A549 (cell line): ENCODE measurements at places on chromosomes 2 and 18.

DNA sequence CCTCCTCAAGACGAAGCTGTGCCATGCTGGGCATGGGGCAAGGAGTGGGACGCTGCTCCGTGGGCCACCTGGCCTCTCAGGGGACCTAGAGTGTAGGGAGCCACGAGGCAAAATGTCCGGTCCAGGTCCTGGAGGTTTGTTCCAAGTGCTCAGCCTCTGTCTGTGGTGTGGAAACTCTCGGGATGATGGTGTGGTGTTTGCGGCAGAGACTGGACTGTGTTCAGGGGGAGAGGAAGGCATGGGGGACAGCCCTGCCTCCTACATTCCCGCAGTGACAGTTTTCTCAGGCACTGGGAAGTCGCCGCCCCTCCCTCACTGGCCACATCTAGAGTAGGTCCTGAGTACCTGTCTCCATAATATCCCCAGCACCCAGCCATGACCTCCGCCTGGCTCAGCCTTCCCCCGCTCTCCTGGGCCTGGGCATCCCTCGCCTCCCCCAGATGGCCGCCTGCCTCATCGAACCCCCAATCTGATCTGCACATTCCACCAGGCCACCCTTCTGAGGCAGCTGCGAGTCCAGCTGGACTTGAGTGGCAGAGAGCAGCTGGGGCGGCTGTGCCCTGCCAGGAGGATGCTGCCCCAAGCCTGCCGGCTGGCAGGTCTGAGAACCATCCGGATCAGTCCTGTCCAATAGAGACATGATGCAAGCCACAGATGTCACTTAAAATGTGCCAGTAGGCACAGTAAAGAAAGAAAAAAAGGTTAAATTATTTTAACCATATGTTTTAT lies 6.2 kb downstream of the KCNIP3 start:
- DNase-seq = no peak

- DNase-seq = peak; percentile 68
Measured at GRCh38 chr2:216666461-216667233, 28.7 kb downstream of the IGFBP5 start.

GRCh38 chr2:157722580-157723234 lies 94.0 kb upstream of the ACVR1C start:
- no peak for DNase-seq

DNA sequence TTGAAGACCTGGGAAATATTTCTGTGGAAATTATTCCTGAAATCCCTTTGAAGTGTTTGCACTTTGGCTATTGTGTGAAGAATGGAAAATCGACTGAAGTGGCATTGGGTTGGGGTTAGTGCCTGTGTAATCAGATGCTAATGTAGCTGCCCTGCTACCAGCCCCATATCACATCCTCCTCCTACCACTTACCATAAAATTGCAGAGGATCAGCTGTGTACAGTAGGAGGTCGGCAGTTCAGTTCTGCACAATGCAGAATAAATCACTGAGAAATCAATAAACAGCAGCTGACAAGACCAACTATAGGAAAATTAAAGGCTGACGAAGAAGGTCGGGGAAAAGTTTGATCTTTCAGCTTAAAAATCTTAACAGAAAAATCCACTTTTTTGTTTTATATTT lies 440.9 kb downstream of the PTPRM start:
- DNase-seq = no peak

DNA sequence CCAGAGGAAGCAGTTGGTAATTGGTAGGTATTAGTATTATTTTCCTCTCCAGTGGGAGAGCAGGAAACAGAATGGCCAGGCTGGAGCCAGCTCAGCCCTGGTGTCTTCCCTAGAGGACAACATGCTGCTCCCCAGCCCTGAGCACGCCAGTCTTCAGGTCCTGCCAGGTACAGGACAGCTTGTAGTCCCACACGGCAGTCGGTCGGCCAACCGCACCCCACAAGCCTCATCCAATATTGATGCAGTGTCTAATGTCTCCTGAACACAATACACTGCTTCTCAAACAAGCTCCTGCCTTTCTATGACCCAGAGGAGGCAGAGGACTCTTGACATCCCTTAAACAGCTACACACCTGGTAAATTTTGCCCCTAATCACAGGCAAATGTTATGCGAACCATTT lies 71.0 kb upstream of the PPP1CB start:
- no peak for DNase-seq

DNA sequence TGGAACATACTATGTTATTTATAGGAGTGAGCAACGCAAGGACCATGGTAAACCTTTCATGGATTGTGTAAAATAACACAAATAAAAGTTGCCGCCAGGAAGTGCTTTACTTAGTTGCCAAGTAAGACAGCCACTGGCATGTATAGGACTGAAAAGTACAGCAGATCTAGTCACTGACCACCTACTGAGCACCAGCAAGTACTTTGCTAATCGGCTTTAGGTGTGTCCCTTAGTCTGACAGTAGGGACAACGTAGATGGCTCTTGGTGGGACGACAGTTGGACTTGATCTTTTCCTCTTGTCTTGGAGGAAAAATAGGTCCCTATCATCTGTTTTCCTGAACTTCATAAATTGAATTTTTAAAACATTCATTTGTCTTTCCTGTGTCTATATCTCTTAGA lies 13.6 kb upstream of the CXXC1 start:
- no peak for DNase-seq

DNA sequence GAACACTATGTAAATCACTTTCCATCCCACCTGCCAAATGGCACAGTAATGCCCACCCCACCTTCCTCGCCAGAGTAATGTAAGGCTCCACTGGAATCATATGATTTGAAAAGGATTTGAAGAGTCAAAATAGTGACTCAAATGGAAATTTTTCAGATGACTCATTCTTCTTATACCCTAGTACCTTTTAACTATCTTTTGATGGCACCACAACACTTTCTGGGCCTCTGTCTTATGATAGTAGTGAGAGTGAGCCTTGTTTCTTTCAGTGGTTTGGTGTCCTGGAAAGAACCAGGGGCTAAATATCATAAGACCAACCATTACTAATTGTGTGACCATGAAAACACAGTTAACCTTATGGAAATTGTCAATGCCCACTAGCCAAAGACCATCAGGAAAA lies 235.4 kb upstream of the SLC14A2 start:
- no peak for DNase-seq

DNA sequence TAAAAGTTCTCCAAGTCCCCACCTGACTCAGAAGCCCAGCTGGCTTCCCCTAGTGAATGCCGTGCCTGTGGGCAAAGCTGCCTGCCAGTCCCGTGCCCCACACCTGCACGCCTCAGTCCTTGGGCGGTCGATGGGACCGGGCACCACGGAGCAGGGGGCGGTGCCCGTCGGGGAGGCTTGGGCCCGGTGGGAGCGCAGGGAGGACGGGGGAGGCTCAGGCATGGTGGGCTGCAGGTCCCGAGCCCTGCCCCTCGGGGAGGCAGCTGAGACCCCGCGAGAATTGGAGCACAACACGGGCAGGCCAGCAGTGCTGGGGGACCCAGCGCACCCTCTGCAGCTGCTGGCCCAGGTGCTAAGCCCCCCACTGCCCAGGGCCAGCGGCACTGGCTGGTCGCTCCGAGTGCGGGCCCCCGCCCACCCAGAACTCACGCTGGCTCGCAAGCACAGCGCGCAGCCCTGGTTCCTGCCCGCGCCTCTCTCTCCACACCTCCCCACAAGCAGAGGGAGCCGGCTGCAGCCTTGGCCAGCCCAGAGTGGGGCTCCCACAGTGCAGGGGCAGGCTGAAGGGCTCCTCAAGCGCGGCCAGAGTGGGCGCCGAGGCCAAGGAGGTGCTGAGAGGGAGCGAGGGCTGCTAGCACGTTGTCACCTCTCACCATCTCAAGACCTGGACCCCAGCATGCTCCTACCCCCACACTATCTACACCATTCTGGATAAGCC lies 215.5 kb downstream of the TNS1 start:
- DNase-seq = no peak

DNA sequence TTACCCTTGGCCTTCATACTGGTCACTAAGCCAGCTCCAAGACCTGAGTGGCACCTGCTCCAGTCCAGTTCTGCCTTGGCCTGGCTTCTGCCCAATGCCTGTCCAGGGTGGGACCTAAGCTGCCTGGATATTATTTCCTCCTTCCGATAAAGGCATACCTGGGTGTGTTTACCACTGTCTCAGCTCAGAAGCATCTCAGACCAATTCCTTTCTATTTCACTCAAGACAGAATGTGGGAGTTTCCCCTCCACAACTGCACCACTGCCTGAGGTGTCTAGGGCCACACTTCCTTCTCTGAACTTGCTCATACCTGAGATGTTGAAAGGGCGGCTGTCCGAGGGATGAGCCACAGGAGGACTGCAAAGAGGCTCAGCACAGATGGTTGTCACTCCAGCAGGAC lies 18.4 kb upstream of the CAB39 start:
- DNase-seq = no peak

GRCh38 chr2:11896386-11896785 lies 150.0 kb downstream of the LPIN1 start:
- DNase-seq = no peak

DNA sequence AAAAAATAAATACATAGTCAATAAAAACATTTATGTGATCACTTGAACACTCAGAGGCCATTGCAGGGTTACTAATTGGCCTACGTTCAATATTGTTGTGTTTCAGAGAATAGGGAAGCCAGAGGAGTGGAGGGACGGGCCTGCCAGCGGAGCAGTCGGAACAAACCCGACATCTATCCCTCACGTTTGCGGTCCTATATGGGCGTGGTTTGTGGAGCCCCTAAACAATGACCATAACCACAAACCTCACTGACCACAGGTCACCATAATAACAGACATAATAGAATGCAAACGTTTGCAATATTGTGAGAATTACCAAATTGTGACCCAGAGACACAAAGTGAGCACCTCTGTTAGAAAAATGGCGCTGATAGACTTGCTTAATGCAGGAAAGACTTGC lies 19.5 kb upstream of the ZNF516 start:
- no peak for DNase-seq

DNA sequence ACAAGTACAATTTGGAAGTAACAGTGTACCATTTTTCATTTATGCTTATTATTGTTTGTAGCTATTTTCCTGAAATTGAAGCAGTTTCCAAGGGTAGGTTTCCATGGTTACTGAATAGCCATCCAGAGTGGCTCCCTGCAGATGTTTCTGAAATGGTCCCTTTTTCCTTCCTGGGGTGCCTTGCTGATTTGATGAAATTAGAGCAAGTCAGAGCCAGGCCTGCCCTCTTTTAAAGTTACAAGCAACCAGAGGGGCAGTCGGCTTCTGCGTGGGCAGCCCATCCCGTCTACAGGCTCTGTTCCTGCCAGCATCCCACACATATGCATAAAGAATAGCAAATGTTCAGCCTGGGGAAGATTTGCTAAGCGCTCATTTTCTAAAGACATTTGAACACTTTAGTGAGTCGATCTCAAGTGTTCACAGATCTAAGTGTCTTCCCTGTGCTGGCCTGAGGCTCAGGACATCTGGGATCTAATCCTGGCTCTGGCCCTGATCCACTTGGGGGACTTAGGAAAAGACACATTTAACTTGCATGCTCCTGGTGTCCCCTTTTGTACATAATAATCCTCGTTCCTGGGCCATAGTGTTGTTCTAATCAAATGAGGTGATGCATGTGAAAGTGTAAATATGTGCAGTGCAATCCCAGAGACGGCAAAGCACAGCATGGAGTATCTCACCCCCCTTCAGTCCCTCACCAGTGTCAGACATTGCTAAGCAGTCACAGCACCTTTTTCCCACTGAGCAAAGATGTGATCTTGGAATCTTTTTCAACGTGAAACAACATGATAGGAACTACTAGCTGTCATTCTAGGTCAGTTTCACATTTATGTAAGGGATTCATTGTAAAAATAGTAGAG lies 92.2 kb downstream of the STPG4 start:
- no peak for DNase-seq

DNA sequence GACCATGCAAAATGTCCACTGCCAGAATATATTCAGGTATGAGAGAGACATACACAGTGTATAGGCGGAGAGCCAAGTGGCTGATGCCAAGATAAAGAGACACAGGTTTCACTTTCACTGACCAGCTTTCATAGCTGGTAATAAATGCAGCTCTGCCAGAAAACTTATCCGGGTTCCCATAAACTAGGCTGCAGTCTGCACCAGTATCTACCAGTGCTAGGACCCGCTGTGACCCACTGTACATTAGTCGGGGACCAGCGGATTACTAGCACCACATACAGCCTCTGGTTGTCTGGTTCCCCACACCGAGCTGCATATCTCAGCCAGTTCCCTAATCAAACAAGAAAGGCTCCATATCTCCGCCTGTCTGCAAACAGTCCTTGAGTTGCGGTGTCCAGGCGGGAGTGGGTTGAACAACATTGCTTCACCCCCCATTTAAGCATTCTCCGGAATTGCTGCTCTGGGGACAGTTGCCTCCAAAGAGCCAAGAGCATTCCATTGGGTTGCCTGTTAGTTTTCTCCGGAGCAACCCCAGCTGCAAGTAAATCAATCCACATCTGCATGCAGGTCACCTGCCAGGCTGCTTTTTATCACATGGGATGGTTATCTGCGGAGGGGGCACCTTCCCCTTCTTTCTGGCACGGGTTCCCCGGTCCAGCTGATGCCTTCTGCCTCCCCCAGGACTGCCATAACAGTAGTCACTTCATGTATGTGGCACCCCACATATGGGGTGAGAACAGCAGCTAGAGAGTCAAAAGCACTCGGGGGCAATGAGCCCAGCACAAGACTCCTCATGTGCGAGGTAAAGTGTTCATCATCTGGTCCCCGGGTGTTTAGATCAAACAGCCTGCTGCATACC lies 18.0 kb upstream of the KLHL23 start:
- DNase-seq = no peak

DNA sequence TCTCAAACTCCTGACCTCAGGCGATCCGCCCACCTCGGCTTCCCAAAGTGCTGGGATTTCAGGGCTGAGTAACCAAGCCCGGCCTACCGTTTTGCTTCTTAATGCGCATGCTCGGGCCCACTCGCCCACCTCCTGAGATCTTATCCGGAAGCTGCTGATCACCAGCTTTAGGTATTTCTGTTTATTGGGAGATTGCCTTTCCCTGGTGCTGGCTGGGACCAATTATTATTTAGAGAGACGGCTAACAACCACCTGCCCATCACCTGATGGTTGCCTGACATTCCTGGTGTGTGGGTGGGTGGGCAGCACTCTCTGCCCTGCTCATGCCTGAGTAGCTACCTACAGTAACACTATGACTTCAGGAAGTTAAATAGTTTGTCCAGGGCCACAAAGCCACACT lies 56.3 kb upstream of the ZNF532 start:
- DNase-seq = no peak

DNA sequence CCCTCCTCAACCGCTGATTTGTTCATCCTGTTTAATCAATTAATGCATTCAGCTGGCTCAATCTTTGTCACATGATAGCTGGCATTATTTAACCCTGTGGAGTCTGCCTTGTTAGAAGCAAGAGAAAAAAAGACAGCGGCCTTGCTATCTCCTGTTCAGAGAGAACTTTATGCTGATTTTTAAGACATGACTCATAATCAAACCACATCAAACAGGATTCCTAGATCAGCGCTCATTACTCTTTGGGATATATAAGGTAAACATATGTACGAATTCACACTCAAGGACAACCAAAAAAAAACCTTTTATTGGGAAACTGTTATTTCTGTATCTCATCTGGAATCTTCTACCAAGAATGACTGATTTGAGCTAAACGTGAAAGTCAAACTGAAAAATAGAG lies 195.1 kb downstream of the C1D start:
- DNase-seq = no peak

DNA sequence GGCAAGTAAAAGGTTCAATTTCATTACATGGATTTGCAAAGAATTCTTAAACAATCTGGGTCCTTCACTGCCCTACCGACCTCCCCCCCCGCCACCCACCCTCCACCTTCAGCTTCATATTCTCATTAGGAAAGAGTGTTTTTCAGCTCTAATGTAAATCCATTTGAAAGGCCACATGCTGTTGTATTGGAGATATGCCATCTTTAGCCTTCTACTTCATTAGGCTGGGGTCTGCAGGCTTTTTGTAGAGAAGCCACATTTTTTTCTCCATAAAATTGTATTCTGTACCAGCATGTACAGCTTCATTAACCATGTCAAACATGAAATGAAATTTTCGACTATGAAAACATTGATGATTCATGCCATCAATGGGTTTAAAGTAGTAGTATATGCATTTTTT lies 42.8 kb upstream of the THUMPD2 start:
- DNase-seq = no peak
